Stimulated activated CD8-positive, alpha-beta memory T cell treated with anti-CD3 and anti-CD28 coated beads, Interleukin-7, amount 100 ng/mL, for 4 hours (primary cell): ENCODE measurements at places on chromosomes 2 and 18.

DNA sequence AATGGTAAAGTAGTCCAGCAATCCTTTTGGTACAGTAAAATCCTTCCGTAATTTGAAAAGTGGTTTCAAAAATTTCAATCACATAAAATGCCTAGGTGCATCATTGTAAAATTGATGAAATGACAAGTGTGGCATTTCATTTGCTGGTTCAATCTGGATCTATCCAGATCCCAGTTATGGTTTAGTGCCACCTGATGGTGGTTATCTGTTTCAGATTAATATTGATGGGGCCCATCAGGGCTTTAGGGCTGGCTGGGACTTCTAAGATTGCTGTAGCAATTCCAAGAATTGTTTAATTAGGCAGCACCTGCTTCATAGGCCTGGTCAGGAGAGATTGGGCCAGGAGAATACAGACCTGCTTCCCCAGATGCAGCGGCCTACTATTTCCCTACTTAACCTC, 55.5 kb upstream of the PIK3C3 start:
- DNase-seq: no peak

- no peak for DNase-seq
Observed at GRCh38 chr2:121539750-121540469, 9.2 kb downstream of the RNU4ATAC start.

GRCh38 chr2:152189622-152190495, 14.3 kb upstream of the STAM2 start:
- DNase-seq: no peak

DNA sequence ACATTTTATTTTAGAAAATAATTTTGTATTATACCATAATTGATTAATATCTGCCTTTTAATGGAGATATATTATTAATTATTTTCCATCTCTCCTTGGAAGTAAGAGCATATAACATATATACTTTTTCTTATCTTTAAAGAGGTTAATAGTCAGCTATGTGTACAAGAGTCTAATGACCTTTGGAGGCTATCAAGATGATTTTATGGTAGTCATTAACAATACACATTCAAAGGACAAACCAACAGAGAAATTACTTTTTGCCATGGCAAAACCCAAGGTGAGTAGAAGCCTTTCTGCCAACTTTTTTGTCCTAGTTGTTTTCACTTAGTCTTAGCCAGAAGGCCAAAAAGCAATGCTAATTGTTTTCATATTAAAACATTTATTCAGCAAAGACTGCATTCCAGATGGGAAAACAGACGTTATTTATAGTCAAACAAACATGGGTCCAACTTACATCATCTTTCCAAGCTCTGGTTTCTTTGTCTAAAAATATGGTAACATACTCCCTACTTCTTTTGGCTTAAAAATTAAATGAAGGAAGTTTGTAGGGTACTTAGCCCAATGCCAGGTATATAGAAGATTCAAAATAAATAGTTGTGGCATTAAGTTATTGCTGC, 9.6 kb upstream of the DYNC2LI1 start:
- no peak for DNase-seq

- DNase-seq: no peak
Observed at GRCh38 chr2:161332371-161332967, 24.2 kb downstream of the PSMD14 start.

DNA sequence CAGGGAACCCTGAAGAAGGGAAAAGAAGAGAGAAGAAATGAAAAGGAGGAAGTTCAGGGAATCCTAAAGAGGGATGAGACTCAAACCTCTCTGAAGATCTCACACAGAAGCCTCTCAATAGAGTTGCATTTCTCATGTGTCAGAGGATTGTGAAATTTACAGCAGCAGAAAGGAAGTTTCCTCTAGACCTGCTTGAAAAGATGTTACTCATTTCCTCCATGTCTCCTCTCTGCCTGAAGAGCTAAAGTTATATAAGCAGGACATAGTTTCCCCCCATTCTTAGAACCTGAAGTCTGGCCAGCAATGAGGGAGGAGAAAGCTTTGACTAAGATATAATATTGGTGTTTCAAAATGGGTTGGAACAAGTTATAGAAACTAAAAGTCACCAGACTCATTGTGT, 1155.6 kb downstream of the LRP1B start:
- DNase-seq: no peak

GRCh38 chr2:182265718-182266117, 161.1 kb downstream of the PDE1A start:
- no peak for DNase-seq

GRCh38 chr2:20614201-20615067, 36.5 kb downstream of the HS1BP3 start:
- no peak for DNase-seq

- no peak for DNase-seq
Observed at GRCh38 chr2:30257266-30258214, 26.2 kb downstream of the LBH start.

GRCh38 chr2:127097841-127098651, 8.9 kb downstream of the BIN1 start:
- no peak for DNase-seq

DNA sequence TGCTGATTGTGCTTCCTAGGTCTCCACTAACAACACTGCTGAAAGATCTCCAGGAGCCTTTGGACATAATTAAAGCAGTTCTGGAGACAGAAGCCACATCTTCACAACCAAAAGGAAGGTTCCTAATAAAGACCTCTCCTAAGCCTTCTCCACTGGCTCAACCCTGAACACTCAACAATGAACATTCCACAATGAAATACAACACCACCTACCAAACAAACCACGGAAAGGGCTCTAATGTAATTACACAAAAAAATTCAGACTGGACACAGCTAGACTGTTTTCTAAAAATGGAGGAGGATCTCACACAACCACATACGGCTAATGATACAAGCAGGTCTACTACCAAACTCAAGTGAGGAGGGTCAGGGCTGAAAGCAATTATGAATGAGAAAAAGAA, 43.6 kb downstream of the NOL10 start:
- DNase-seq: no peak

GRCh38 chr2:88227446-88227845, 57.3 kb downstream of the THNSL2 start:
- no peak for DNase-seq

GRCh38 chr2:8685697-8686358, 4.0 kb downstream of the ID2 start:
- peak; percentile 69 for DNase-seq

- DNase-seq: no peak
Observed at GRCh38 chr2:138495384-138495783, 6.2 kb upstream of the SPOPL start.
